T-helper 22 cell (primary cell): ENCODE measurements at places on chromosomes 5 and 9.

GRCh38 chr5:174608631-174609097 lies 115.7 kb upstream of the MSX2 start:
- no peak for DNase-seq

DNA sequence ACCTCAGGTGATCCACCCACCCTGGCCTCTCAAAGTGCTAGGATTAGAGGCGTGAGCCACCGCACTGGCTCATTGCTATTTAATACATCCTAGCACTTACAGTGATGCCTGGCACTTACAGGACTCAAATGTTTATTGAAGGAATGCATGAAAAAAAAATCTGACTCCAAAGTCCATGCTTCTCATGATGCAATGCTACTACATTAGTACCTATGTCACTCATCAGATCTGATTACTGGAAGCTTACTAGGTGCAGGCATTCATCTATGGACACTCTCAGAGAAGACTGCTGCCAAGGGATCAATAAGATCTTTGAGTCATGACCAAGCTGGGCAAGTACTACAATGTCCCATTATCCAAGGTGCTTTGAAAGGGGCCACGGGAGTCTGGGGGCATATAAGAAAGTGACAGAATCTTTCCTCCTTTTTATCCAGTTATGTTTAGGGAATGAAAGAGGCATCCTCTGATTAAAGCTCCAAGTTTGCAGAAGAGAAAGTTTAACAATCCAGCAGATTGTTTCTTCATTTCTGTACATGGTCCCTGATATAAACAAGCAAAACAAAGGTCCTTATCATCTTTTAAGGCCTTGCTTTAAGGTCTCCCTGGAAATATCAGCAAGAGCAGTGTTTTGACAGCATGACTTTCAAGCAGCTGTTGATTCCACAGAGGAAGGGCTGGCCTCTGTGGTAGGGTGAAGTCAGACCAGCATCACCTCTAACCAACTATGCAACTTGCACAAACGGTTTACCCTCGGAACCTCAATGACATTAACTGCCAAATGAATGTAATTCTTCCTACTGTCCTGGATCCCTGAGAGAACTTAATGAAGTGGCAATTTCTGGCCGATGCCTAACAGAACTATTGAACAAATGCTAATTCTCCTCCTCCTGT lies 35.9 kb downstream of the ARPC5L start:
- DNase-seq = no peak

DNA sequence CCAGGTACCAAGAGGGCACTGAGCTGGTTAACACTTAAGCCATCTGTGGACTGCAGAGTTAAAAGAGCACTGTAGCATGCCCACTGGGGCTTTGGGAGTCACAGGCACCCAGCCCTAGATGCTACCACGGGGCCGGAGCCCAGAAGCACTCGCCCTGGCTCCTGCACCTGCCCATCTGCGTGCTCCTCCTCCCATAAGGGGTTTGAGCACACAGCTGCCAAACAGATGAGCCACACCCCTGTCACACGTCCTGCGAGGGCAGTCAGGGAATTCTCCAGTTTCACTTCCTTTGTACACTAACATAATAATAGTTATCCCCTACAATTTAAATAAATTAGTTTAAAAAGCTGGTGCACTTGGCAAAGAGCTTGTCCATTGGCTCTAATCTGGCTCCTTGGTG lies 4.5 kb upstream of the PCA3 start:
- no peak for DNase-seq

GRCh38 chr9:72933730-72934665 lies 18.9 kb downstream of the ALDH1A1 start:
- DNase-seq = no peak

DNA sequence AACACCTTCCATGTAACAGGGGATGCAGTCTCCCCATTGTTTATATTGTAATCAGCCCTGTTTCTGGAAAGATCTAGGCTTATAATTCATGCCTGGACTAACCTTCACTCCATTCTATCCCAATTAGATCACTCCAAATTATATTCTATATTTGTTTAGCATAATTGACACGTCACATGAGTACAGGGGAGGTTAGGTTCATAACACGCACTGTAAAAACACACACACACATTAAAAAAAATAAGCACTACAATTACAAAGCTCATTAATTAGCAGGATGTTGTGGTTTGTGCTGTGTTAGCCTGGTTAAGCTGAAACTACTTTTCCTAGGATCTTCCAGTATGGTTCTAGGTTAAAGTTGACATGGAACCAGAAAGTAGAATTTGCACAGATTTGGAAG lies 126.0 kb downstream of the MLLT3 start:
- DNase-seq = no peak

DNA sequence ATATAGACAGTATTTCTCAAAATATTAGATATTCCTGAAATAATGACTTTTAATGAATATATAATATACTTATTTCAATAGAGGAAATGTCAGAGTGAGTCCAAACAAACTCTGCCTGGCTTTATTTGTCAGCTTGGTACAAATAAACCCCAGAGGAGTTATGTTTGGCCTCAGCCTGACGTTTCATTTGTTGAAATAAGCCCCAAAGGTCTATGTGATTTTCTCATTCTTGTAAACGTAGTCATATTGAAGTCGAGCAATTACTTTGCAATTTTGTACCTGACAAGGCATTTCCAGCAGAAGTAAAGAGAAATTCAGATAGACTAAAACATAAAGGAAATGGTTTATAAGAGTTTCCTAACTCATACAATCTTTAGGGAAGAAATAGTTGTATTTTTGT lies 57.9 kb downstream of the MCCC2 start:
- no peak for DNase-seq

DNA sequence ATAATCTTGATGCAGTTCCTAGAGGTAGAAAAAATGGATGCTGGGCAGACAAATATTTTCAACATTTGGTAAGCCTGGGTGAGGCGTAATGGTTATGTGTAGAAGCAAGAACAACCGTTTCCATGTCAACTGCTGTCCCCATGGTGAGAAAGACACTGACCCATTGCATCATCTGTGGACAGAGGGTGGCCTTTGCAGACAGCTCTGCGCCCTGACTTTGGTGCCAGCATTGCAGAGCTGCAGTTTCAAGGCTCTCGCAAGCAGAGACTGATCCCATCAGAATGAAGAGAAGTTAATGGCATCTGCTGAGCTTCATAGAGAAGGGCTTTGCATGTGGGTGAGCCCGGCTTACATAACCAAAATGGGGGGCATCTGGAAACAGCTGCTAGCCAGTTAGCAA lies 179.0 kb upstream of the ADRA1B start:
- DNase-seq = no peak

GRCh38 chr9:22588918-22589317 lies 142.3 kb downstream of the DMRTA1 start:
- DNase-seq = no peak

DNA sequence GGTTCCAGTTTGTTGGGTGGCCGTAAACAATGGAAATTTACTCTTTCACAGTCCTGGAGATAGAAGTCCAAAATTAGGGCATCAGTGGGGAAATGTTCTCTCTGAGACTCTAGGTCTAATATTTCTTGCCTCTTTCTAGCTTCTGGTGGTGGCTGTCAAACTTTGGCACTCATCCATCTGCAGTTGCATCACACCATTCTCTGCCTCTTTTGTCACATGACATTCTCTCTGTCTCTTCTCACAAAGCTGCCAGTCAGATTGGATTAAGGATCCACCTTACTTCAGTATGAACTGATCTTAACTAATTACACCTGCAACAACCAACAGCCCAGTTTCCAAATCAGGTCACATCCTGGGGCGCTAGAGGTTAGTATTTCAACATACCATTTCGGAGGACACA lies 222.9 kb upstream of the FTMT start:
- DNase-seq = no peak

DNA sequence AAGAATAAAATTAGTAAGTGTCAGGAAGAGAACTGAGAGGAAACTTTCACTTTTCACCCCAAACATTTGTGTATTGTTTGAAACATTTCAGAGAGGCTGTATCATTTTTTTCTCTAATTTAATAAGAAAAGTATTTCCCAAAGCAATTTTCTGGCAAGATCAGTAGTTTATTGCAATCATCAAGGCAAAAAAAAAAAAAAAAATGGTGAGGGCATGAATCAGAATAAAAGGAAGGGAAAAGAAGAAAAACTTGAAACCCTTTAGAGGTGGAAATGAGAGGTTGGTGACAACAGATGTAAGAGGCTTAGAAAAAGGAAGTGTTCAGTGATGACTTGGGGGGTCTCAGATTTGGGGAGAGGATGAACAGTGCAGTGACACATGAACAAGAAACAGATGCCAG lies 13.3 kb downstream of the SHC3 start:
- no peak for DNase-seq

- no peak for DNase-seq
These were observed 307.3 kb downstream of the FBXL17 start for GRCh38 chr5:108074626-108075025.

- no peak for DNase-seq
These were observed 17.4 kb downstream of the GPSM1 start for GRCh38 chr9:136344544-136345280.

DNA sequence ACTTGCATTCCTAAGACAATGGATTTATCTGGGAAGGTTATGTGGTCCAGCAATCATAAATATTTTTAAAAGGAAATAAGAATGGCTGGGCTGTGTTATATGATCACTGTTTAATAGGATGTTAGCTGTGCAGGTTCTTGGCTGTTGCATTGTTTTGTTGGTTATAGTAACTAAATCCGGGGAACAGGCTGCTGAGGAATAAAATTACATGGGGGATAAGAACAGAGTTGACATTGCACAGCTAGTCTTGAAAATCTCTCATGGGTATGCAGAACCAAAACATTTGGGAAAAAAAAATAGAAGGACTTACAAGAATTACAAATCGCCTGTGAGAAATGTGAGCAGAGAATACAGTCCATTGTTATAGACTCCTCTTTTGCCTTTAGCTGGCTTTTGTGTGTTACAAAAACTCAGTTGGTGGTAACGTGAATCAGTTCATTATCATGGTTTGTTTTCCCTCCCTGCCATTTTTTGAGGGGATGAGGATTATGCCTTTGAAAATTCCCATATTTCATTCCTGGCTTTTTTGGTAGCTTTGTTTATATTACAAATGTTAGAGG lies 375.3 kb upstream of the DAB2 start:
- DNase-seq = no peak

DNA sequence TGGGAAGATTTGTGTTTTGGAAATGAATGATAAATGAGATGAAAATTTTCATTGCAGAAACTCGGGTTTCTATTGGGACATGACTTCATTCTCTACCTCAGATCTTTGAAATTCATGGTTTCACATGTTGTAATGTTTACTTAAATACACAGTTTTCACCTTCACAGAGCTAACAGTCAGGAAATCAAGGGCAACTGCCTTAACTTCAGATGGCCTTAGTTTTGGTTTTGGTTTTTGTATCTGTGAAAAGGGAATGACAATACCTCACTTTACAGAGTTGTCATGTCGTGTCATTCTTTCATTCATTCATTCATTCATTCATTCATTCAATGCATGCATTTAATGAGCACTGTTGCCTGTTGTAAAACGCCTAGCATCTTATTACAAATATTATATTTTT lies 41.9 kb downstream of the NIM1K start:
- no peak for DNase-seq

DNA sequence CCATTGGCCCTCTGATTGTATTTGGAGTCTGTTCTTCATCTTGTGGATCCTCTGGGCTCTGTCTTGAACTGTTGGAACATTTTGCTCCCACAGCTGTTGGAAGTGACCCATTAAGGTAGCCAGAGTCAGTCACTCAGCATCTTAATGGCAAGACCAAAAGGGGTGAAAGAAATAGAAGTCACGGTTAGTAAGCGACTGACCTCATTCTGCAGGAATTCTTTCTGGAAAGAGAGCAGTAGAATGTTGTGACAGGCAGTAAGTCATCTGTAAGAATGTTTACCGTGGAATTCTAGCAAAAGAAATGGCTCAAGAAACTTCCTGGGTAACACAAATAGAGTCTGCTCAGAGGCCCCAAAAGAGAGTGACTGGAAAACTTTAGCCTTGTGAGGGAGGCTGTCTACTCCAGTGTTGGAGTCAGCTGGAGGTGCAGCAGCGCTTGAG lies 28.6 kb upstream of the TNC start:
- DNase-seq = no peak

DNA sequence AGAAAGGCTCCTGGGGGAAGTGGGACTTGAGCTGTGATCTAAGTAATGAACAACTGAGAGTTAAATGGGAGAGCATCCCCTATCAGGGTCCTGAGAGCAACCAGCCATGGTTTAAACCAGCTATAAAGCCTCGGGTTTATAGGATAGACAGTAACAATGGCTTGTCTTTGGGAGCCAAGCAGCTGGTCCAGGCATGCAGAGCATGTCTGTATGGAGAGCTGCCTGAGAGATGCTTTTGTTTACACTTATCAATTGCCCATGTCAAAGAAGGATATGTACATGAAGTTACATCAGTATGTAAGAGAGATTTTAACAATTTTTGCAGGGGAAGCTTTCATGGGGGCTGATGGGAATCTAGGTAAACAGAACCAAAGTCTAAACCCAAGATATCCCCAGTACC lies 4.4 kb downstream of the TGFBI start:
- DNase-seq = no peak

- no peak for DNase-seq
These were observed 326.0 kb upstream of the FTMT start for GRCh38 chr5:121525706-121526105.

GRCh38 chr9:18673179-18673578 lies 199.2 kb downstream of the ADAMTSL1 start:
- DNase-seq = no peak

- no peak for DNase-seq
These were observed at the start of gene TRPM3 for GRCh38 chr9:71121275-71122021. TSS of gene TRPM3 (minus strand) at chr9:71121621. CDS start at chr9:71121354, 267 bp downstream.

DNA sequence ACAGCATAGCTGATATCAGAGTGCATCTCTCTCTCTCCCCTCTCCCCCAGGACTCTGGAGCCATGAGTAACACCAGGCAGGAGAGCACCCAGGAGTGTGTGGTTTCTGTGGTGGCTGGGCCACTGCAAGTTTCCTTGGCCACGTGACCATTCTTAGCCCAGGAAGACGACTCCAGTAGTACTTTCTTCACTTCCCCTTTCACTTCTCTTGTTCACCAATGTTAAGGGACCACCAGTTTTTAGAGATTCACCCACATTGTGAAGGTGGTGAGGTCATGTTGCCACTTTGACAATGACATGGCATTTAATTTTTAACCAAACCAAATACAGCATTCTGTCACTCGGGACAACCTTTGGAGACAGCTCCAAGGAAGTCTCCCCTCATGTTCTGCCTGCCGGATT lies 17.9 kb upstream of the DAPK1 start:
- no peak for DNase-seq

- no peak for DNase-seq
These were observed 30.2 kb downstream of the LIX1 start for GRCh38 chr5:97112230-97112629.

- no peak for DNase-seq
These were observed 214.6 kb upstream of the CCNH start for GRCh38 chr5:87627363-87627762.
